ENCODE measurements at places on chromosomes 4 and X.

- DNase-seq = no peak
Measured at GRCh38 chrX:147958291-147958690, 22.8 kb upstream of the FMR1NB start.

- no peak for DNase-seq
Measured at GRCh38 chrX:15874672-15875071, 20.1 kb upstream of the AP1S2 start.

DNA sequence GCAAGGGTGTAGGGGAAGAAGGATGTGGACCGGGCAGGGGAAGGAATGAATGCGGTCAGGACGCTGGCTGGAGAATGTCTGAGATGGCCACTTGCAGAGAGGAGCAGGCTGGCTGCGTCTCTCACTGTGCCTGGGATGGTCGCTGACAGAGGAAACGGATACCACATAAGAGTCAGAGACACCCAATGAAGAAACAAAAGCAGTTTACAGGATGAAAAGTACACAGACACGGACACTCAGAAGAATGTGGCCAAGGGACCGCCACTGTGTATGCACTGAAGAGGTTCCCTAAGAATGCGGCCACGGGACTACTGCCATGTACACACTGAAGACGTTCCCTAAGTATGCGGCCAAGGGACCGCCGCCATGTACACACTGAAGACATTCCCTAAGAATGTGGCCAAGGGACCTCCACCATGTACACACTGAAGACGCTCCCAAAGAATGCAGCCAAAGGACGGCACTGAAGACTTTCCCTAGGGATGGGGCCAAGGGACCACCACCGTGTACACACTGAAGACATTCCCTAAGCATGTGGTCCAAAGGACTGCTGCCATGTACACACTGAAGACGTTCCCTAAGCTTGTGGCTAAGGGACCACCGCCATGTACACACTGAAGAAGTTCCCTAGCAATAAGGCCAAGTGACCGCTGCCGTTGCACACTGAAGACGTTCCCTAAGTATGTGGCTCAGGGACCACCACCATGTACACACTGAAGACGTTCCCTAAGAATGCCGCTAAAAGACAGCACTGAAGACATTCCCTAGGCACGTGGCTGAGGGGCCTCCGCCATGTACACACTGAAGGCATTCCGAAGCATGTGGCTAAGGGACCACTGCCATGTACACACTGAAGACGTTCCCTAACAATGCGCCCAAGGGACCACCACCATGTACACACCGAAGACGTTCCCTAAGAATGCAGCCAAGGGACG lies 32.2 kb downstream of the DHRSX start:
- no peak for DNase-seq

GRCh38 chr4:77669946-77670590 lies 64.4 kb downstream of the CXCL13 start:
- no peak for DNase-seq

DNA sequence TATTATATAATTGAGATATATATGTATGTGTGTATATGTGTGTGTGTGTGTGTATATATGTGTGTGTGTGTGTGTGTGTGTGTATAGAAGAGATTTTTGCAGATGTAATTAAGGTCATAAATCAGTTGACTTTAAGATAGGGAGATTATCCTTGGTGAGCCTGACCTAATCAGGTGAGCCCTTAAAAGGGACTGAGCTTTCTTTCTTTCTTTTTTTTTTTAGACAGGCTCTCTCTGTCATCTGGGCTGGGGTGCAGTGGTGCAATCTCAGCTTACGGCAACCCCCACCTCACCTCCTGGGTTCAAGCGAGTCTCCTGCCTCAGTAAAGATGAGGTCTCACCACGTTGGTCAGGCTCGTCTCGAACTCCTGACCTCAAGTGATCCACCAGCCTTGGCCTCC lies 155.1 kb upstream of the RASGEF1B start:
- no peak for DNase-seq

DNA sequence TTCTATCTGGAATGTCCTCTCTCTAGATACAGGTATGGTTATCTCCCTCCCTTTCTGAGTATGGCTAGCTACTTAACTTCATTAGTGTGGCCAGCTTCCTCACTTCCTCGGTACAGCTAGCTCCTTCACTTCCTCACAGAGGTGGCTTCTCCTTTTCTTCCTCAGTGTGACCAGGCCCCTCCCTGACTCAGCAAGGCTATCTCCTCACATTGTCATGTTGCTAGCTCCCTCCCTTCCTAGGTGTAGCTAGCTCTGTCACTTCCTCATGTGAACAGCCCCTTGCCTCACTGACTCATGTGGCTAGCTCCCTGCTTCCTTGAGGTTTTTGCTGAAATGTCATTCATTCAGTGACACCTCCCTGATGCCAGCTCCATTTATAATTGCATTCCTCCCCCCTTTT lies 67.3 kb upstream of the DDIT4L start:
- DNase-seq = no peak

- DNase-seq = no peak
Measured at GRCh38 chr4:182056866-182057265, 186.3 kb upstream of the TENM3 start.

DNA sequence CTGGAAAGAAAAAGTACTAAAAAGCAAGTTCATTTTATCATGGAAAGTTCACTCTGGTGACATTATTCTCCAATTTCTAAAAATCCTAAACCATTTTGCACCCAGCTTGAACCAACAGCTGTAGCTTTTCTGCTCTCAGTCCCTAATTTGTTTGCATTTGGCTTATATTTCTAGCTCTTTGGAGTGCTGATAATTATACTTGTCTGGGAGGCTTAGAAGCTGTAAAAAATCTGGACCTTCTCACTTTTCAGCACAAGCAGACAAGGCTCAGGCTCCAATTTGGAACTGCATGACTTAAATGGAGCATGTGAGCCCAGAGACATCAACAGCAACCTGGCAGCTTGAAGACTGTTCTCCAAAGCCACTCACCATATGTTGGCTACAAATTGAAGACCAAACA lies 170.9 kb upstream of the PCDH18 start:
- no peak for DNase-seq

- no peak for DNase-seq
Measured at GRCh38 chr4:688854-689681, at the start of gene SLC49A3. TSS of gene SLC49A3 (minus strand) at chr4:689151. CDS start at chr4:689127, 24 bp downstream.

DNA sequence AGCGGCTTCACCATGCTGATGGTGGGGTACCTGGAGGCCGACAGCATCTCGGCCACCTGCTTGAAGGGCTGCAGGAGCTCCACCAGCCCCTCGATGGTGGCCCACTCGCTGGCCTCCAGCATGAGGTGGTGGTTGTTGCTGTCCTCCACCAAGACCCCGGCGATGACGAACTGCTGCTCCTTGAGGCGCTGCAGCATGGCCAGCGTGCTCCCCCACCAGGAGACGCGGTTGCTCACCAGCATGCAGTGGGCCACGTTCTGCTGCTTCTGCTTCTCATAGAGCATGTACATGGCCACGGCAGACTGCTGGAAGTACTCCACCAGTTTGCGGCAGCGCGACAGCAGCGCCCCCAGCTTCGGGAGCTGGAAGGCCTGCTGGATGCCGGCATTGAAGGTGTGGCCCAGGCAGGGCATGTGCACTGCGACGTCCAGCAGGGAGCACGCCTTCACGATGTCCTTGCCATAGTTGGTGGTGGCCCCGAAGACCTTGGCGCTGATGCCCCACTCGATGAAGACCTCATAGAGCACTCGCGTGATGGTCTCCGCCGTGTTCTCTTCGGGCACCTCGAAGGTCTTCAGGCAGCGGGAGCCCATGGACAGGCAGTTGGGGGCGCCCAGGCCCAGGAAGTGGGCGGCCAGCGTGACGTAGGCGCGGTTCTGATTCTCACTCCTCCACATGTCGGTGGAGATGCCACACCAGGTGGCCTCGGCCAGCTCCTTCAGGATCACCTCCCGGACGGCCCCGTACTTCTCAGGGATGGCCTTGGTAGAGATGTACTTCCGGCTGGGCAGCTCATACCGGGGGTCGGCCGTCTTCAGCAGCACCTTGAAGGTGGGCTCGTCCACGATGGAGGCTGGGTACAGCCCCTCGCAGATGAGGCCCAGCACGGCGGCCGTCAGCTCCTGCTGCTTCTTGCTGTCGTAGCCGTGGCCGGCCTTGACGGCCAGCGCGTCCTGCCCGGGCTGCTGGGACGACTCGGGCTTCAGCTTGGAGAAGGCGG lies 11.0 kb downstream of the DHRSX start:
- DNase-seq = no peak

DNA sequence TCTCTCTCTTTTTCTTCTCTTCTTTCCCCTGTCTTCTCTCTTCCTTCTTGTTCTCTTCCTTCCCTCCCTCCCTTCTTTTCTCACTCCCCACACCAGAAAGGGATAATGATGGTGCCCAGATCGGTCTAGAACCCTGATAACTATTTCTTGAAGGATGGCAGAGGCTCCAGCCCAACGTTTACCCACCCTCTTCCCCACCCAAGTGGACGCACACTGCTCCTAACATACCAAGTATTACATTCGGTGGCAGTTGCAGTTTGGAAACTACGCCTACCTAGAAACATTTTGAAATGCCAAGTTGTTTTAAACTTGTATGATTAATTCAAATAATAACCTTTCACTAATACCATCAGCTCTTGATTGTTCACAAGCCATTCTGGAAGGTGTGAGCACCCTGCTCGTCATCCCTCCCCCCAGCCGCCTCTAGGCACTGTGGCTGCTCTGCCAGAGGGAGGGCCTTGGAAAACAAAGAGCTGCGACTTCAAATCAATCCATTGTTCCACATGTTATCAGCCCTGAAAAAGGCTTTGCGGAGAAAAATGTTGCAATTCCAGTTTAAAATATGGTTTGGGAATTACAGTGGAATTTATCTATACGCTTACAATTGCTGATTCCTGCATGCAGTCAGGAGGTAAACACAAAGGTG lies 1017.5 kb upstream of the TENM3 start:
- no peak for DNase-seq

- DNase-seq = no peak
Measured at GRCh38 chr4:2982012-2982411, 18.6 kb downstream of the GRK4 start.

- no peak for DNase-seq
Measured at GRCh38 chr4:30720021-30720660, at the start of gene PCDH7. TSS of gene PCDH7 (plus strand) at chr4:30720369. CDS start at chr4:30721423, 1,054 bp downstream.

DNA sequence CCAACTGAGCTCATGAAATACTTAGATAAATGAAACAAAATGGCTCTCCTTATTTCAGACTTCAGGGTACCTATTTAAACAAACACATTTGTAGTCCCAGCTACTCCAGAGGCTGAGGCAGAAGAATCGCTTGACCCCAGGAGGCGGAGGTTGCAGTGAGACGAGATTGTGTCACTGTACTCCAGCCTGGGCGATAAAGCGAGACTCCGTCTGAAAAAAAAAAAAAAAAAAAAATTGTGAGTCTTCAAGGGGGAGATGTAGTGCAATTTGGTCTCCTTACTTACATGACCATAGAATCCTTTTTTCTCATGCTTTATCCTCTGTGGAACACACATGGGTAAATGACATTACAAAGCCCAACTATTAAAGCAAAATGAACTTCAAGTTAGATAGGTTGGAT lies 2.3 kb upstream of the ADAMTS3 start:
- DNase-seq = no peak

- DNase-seq = no peak
Measured at GRCh38 chr4:67694662-67695061, 6.3 kb downstream of the UBA6 start.

GRCh38 chr4:173231916-173232315 lies 63.3 kb downstream of the GALNT7 start:
- no peak for DNase-seq

GRCh38 chr4:184148738-184149637 lies 68.7 kb downstream of the ENPP6 start:
- no peak for DNase-seq

- no peak for DNase-seq
Measured at GRCh38 chr4:121877041-121877773, 6.9 kb upstream of the BBS7 start.

- no peak for DNase-seq
Measured at GRCh38 chrX:18449236-18449635, 23.8 kb downstream of the CDKL5 start.

Data from stimulated activated CD4-positive, alpha-beta T cell treated with anti-CD3 and anti-CD28 coated beads, Interleukin-1b, Interleukin-23, amount 100 ng/mL, for 1 hour (primary cell).